Stimulated activated CD8-positive, alpha-beta memory T cell treated with anti-CD3 and anti-CD28 coated beads, Interleukin-15, amount 100 ng/mL, for 48 hours (primary cell): ENCODE measurements at places on chromosomes 3 and 15.

DNA sequence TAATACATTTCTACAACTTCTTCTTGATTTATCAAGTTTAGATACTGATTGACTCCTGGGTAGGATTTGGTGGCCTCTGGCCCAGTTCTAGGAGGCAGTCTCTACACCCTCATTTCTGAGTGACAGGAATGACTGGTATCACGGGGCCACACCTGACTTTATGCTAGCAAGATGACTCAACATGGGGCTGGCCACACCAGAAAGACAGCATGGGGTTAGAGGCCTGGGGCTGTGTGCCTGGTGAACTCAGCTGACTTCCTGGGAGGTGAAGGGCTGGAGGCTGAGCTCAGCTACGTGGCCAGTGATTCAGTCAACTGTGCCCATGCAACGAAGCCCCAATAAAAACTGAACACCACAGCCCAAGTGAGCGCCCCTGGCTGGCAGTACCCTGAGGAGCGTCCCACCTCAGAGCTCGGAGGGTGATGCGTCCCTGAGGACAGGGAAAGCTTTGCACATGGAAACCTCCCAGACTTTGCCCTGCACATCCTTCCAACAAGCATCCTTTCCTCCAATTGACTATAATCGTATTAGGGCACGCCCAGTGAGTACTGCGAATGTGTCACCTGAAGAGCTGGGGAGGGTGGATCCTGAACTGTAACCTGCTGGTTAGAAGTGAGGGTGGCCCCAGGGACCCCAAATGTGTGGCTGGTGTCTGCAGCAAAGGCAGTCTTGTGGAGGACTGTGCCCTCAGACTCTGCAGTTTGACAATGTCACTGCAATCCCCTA is 57.2 kb downstream of the NIPA2 start:
- peak; percentile 7 for DNase-seq

GRCh38 chr3:173892547-173892946 is 495.0 kb downstream of the NLGN1 start:
- DNase-seq = no peak

- no peak for DNase-seq
Observed at GRCh38 chr3:191889756-191890155, 428.8 kb downstream of the PYDC2 start.

DNA sequence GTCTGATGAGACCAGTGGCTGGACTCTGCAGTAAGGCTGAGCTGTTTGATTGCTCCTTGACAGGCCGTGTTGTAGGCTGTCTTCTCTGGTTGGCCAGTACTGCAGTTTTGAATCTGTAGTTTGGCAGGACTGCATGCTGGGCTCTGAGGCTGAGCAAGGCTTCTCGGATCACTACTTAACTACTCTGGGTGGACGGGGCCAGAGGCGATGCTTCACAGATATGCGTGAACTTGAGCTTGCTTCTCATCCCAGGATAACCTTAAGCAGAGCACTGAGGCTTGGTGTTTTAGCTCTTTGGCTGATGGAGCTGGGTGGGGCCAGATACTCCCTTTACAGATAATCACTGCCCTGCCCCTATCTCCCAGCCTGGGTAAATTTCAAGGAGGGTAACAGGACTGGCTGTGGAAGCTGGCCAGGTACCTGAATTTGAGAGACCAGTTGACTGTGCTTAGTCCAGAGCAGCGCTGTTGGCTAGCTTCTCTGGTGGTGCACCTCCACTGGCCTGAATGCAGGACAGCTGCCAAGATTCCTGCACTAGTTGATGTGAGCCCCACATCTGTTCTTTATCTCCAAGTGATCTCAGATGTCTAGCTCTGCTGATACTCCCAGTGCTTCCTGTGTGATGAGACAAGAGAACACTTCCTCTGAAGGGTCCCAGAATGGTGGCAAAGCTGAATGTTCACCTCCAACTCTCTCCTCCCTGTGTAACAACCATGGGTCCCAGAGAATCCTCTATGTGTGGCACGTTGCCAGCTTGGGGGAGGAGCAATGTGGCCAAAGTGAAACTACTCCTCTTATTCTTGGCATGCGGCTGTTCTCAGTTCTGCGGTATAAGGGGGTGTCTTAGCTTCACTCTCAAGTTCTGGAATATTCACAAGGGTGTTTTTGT is 37.9 kb downstream of the RPL39L start:
- DNase-seq = peak; percentile 8

GRCh38 chr3:45496555-45496954 is 98.0 kb upstream of the LIMD1 start:
- DNase-seq = no peak

- no peak for DNase-seq
Observed at GRCh38 chr15:67197364-67197695, 57.1 kb downstream of the AAGAB start.

GRCh38 chr3:70556056-70556455 is 243.6 kb upstream of the MDFIC2 start:
- no peak for DNase-seq

DNA sequence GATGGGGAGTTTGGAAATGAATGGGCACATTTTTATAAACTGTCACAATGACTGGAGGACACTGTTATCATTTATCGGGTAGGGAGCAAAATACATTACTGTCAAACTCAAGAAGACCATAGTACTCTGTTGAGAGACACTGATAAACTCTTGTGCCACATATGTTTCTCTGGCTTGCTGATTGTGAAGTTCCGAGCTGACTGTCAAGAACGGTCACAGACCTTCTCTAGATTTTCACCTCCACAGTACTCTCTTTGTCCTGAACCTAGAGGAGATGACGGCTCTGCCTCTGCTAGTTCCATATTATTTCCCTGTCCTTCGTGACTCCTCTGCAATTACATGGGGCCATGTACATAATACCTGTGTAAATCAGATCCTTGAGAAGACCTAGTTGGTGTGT is 451.9 kb downstream of the LPP start:
- DNase-seq = no peak

GRCh38 chr15:101258238-101259144 is 6.6 kb upstream of the CHSY1 start:
- DNase-seq = no peak

DNA sequence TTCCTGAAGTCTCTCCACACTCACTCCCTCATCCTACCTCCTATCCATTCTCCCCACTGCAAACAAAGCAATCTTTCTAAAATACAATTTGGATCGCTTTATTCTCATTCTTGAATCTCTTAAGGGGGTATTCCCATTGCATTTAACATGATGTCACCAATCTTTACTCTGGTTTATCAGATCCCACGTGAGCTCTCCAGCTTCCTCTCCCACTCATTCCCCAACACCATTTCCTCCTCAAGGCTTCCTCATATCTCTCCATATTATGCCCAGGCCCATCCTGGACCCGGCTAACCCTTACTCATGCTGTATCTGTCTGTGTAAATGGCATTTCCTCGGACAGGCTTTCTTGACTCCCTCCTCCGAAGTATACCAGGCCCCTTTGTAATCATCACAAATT is 165.0 kb downstream of the CD47 start:
- DNase-seq = no peak

GRCh38 chr3:37283011-37283410 is 108.6 kb upstream of the LRRFIP2 start:
- no peak for DNase-seq

GRCh38 chr3:186141790-186142189 is 32.9 kb upstream of the ETV5 start:
- no peak for DNase-seq

- DNase-seq = no peak
Observed at GRCh38 chr3:71859123-71859519, 74.2 kb upstream of the PROK2 start.

DNA sequence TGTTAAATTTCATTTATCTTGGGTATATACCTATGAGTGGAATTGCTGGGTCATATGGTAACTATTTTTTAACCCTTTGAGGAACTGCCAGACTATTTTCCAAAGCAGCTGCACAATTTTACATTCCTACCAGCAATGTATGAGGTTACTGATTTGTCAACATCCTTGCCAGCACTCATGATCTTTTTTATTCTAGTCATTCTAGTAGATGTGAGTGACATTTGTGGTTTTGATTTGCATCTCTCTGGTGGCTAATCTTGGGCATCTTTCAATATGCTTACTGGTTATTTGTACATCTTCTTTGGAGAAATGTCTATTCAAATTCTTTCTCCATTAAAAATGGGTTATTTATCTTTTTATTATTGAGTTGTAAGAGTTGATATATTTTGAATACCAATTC is 21.3 kb upstream of the LRRC58 start:
- no peak for DNase-seq

- DNase-seq = no peak
Observed at GRCh38 chr15:79057050-79057449, 33.5 kb downstream of the RASGRF1 start.

- peak; percentile 33 for DNase-seq
Observed at GRCh38 chr3:47163169-47164006, 525 bp downstream of the SETD2 start.

- peak; percentile 44 for DNase-seq
Observed at GRCh38 chr3:179015551-179016020, 56.0 kb downstream of the ZMAT3 start.

DNA sequence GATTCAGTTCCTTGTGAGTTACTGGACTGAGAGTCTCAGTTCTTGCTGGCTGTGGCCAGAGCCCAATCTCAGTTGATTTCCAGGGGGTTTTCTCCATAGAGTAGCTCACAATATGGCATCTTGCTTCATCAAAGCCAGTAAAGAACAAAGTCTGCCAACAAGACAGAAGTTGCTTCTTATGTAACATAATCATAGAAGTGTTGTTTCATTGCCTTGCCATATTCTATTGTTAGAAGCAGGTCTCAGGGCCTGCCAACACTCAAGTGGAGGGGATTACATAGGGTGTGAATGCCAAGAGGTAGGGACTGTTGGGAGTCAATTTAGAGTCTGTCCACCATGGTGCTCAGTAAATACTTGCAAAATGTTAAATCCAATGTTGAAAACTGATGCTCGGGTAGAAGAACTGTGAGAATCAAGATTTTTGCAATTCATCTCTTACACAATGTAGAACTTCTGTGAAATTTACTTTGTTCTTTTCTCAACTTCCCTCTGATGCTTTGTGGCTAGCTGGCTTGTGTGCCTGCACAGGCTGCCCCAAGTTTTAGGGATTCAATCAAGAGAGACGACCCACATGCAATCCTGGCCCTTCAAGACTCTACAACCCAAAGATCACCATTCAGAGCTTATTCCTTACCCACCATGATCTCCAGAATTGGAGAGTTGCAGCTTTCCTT is 13.3 kb upstream of the PXYLP1 start:
- DNase-seq = no peak

GRCh38 chr15:40060236-40060961 is 21.4 kb upstream of the SRP14 start:
- DNase-seq = no peak

DNA sequence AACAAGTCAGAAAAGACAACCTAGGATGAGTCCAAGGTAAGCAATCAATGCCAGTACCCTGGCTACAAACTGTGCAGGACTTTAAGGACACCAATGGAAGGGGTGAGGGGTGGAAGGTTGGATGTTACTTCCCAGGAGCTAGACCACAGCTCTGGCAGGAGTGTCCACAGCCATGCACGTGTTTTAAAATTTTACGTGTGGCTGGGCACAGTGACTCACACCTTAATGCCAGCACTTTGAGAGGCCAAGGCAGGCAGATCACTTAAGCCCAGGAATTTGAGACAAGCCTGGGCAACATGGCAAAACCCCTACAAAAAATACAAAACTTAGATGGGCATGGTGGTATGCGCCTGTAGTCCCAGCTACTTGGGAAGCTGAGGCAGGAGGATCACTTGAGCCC is 14.7 kb upstream of the HDC start:
- no peak for DNase-seq

GRCh38 chr3:39281533-39281932 is 1.7 kb upstream of the CX3CR1 start:
- DNase-seq = no peak

DNA sequence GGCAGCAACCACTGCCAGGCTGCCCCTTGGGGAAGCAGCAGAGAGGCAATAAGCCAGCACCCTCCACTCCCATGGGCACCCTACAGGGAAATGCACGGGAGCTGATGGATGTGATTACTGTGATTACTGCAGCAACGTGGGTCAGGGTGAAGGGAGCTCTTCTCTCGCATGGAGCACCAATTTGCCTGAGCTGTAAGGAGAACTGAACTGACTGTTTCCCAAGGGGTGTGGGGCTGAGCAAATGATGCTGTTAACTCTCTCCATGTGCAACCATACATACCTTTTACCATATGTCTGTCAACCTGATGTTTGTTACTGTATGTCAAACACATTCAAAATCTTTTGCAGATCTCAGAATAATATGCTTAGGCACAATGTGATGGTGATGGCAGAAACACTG is 680.6 kb downstream of the SQOR start:
- DNase-seq = no peak

DNA sequence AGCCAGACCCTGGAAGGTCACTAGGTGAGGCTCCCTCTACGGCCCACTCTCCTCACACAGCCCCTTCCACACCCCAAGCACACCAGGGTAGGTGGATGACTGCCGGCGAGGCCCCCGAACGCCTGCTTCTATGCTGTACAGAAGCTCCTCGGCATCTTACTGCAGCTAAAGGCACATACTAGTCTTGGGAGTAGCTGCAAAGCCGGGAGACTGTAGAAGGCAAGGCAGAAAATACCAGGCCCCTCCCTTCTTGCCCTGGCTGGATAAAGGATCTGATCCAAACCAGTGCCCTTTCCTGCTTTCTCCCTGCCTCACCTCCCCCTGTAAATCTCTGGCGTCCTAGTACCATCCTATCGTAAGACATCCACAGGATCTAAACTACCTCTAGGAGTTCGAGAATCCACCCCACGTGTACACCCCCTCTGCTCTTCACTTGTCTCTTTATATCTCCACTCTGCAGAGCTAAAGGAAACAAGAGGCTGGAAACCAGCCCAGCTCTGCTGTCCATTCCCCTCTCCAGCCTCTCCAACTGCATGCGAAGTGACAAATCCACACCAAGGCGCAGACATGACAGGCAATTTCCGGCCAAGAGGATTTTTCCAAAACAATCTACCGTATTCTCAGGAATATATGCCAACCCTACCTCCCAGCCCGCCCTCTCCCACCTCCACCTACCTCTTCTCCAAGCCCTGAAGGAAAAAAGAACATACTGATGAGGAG is 11.8 kb downstream of the TNK2 start:
- DNase-seq = no peak

- DNase-seq = no peak
Observed at GRCh38 chr3:196323016-196323415, 5.0 kb upstream of the DYNLT2B start.

DNA sequence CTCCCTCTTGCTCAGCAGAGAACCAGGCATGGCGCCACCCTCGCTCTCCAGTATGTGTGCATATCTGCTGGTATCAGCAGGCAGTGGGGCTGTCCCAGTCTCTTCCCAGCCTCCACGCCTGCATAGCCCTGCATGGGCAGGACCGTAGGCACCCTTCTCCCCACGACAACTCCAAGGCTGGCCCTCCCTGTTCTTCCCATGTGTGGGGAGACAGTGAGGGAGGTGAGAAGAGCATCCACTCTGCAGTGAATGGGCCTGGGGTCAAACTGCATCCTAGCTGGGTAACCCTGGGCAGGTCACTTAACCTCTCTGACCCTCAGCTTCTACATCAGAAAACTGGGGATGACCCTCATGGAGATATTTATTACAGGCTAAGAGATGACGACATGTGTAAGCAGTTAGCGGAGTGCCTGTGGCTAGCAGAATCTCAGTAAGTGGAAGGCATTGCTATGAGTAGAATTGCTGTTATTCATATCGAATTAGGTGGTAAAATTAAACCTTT is 13.3 kb upstream of the SSUH2 start:
- DNase-seq = no peak
